ENCODE measurements at places on chromosomes 2 and 18.

GRCh38 chr18:2502880-2503279 is 68.4 kb downstream of the METTL4 start:
- DNase-seq: no peak

GRCh38 chr2:1052771-1053191 is 102.1 kb downstream of the SNTG2 start:
- DNase-seq: no peak

DNA sequence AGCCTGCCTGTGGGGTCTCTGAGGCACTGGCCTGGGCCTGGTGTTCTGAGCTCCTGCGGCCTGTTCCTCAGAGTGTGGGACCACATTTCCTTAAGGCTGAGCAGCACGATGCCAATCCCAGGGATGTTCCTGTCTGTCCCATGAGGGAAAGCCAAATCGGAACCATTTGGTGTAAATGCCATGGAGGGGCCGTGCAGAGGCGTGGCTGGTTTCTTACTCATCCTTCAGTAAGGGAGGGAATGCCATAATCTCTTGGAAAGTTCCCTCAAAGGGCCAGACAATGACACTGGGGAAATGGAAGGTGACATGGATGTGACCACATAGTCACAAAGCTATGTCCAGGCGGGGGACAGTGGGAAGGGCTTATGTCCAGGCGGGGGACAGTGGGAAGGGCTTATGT is 14.4 kb upstream of the PTMA start:
- DNase-seq: no peak

GRCh38 chr18:58755304-58756010 is 84.2 kb downstream of the MALT1 start:
- DNase-seq: no peak

DNA sequence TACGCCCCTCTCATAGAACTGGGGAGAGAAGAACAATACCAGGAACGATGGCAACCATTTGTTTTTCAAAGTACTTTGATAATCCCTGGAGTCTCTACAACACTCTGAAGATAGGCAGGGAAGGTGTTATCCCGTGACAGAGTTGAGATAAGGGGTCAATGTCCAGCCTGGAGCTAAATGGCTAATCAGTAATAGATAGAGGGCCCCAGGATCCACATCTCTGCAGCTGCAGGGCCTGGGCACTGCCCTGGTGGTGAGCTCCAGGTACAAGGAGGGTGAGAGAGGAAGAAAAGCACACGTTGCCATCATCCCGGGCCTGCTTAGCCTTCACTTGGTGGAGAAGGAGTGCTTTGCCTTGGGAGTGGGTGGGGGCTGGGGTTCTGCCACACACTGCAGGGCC is 260.6 kb downstream of the PRKCE start:
- DNase-seq: no peak

DNA sequence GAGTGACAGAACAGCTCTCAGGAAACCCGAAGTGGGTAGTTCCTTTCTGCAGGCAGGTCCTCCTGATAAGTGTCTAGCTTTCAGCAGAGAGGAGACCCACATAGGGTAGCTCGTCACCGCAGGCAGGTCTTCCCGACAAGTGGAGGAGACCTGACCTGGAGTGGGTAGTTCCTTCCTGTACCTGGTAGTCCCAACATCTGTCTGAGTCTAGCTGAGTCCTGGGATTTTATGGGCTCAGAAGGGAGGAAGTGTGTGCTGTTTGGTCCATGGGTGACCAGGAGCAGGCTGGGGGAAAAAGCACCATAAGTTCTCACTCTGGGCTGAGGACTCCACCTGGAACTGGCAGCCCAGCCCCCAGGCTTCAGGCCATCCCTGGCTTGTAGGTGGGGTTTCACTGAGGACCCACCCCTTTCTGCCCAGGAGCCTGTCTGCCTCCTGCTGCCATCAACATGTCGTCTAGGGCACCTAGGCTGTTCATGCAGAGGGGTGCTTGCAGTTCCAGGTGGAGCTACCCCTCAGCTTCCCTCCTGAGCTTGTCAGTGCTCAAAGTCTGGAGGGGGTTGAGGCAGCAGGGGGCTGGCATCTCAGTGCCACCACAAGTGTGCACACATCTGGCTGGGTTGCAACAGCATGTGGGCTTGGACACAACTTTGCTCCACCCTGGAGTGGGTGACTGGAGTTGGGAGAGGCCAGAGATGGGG is 9.4 kb downstream of the DYSF start:
- DNase-seq: no peak

DNA sequence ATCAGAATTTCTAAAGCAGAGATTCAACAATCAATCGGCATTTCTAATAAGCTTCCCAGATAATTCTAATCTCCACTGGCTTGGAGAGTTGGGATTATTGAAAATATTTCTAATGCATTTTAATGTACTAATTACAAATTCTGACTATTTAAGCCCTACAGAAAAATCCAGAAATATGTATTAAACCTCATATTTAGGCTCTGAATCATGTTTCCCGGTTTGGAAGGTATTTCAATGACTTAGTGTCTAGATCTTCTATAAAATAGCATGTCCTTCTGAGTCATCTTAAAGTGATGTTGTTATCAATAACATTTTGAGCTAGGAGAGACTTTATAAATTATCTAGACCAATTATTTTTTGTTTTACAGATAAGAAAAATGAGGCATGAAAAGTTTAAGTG is 258.8 kb upstream of the NRXN1 start:
- DNase-seq: no peak

DNA sequence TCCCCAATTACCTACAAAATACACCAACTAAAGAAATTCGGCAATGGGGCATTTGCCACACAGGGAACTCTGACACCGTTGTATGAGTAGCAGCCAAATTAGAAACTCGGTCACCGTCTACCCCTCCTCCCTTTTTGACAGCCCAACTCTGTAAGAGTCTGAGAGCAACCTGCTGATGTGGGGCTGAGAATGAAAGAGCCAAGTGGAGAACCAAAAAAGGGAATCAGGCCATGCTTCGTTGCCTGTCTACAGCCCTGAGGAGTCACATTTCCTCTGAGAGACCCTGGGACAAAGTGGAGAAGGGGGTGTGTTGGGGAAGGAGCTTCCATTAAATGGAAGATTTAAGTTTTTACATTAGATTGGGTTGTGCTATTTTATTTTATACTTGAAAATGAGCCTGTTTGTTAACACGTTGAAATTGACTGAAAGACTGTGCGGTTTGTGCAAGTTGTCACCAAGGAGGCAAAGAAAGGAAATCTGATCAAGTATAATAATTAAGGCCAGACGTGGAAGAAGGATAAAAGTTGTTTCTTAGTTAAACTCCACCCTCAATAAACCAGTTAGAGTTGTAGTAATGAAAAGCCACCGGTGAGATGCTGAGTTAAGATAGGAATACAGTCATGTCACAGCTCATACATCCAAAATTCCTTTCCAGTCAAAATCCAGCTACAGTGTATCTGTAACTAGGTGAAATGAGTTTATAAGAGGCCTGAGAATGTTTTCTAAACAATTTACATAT is 131.7 kb upstream of the CREB1 start:
- no peak for DNase-seq

DNA sequence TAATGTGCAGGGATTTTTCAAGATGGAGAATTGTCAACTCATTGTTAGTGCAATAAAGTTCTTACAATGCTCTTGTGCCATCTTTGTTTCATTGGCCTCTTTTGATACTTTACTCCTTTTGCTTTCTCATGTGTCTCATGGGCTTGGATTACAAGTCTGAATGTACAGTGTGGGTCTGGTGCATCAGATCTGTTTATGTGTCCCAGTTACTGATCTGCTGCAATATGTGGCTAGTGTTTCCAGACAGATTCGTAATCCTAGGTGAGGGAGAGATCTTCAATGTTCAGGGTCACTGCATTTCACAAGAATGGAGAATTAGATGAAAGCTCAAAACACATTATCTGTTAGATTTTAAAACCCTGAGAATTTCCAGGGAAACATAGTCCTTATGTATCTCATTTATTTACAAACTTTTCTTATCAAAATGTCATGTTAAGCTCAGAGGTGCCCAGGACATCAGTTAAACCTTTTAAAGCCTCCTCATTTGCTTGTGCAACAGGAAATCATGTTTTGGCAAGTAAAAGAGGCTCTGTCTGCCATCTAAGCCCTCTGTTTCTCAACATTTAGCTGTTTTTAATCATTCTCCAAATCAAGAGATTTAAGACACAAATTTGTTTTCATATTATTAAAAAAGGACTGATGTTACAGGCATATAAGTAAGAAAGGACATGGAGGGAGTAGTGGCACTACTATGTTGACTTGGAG is 108.1 kb downstream of the NUP35 start:
- DNase-seq: no peak

- no peak for DNase-seq
Measured at GRCh38 chr2:29119211-29119610, 4.0 kb downstream of the CLIP4 start.

DNA sequence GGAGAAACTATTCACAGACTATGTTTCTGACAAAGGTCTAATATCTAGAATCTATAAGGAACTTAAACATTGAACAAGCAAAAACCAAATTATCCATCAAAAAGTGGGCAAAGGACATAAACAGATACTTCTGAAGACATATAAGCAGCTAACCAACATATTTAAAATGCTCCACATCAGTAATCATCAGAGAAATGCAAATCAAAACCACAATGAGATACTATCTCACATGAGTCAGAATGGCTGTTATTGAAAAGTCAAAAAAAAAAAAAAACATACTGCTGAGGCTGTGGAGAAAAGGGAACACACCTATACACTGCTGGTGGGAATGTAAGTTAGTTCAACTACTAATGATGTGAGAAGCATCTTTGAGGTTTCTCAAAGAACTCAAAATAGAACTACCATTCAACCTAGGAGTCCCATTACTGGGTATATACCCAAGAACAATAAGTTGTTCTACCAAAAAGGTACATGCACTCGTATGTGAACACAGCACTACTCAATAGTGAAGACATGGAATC is 220.4 kb upstream of the TFPI start:
- DNase-seq: no peak

DNA sequence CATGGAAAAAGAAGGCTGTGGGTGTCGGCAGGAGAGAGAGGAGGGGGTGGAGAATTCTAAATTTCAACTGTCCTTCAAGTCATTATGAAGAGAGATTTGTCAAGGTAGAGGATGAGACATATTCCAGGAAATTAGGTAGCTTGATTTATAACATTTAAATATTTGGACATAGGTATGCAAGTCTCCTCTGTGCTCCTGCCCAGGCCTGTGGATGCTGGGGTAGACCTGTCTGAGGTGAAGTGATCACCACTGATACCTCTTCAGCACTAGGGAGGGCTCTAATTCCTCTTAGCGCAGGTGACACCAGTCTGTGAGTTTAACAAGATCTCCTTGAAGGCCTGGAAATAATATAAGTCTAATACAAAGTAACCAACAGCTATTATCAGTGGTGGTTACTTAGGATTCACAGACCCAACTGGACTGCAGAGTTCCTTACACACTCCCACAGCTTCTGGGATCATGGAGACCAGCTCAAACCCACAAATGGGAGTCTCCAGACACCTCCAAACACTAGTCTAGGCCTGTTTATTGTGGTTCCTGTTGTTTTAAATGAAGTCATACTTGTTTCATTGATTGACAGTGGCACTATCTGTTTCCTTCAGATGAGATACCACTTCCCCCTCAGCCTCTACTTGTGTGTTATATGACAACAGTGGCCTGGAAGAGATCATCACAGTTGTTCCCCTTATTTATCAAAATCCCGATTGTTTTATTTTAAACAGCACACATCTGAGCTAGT is 104.1 kb upstream of the ITPRID2 start:
- no peak for DNase-seq

- DNase-seq: no peak
Measured at GRCh38 chr2:88247531-88247930, 77.4 kb downstream of the THNSL2 start.

GRCh38 chr2:62660087-62660486 is 45.4 kb upstream of the EHBP1 start:
- DNase-seq: no peak

DNA sequence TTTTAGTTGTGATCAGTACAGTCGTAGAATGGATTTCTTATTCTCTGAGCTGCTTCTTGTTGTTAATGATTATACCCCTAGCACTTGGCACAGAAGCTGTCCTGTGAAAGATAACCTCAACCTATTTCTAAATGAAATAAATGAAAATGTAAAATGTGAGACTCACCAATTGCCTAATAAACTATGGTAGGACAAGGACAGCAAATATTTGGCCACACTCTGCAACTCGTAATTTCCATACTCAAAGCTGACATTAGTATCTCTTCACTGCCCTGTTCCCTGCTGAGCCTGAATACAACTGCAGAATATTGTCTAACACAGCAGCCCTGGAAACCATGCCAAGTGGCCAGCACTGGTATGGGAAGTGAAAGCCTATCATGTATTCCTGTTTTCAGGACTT is 34.5 kb downstream of the TMEM182 start:
- DNase-seq: no peak

GRCh38 chr2:180990337-180990736 is 9.9 kb downstream of the UBE2E3 start:
- no peak for DNase-seq

DNA sequence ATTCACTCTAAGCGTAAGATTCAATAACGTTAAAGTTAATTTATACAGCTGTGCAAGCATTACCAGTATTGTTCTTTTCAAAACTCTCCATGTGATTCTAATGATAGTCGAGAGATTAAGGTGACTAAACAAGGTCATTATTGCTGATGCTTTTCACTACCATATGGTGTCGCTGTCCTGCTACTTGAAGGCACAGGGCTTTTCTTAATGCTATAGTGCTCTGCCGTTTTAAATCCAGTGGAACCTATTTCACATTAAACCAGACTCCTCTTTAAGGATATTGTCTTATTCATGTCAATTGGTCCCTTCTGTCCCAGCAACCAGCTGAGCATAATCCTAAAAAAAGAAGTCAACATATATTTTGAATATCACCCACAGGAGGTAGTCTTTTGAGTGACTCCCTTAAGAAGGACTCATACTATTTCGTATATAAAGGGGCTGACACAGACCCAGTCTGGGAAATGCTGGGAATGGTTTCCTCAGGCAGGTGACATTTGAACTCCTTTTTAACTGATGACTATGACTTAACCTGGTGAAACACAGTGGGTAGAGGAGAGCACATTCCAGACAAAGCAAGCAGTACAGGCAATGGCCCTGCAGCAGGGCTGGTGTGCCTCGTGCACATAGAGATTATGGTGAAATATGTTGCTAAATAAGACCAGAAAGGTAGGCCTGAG is 53.9 kb upstream of the CYTIP start:
- peak; percentile 53 for DNase-seq

GRCh38 chr2:28507796-28508764 is 12.2 kb downstream of the PLB1 start:
- DNase-seq: no peak

- no peak for DNase-seq
Measured at GRCh38 chr2:158716121-158716791, 78.9 kb upstream of the DAPL1 start.
